ENCODE measurements at places on chromosomes 11 and 22.

- DNase-seq: no peak
These were observed 147.5 kb upstream of the B3GAT1 start for GRCh38 chr11:134559602-134559962.

DNA sequence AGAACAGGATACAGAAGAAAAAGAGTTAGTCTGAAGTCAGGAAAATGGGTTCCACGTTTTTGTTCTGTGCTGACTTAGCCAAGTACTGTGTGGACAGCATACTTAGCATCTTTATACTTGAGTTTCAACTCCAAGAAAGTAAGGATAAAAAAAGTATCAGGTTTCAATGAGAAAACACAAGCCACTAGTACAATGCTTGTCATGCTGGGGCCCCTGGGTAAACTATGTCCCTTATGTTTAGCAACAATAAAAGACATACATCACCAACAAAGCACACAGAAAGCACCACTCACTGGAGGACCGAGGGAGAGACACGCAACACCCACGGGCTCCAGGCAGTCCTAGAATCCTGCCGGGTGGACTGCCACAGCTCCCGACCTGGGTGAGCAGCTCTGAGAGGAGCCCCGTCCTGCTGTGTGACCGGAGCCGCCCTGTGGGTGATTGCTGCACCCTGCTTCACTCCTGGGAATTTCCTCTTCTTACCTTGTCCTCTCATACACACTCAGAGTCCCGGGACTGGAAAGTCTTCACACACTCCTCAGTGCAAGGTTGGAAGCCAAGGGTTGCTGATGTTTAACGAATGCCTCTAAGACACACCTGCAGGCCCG is 890.5 kb downstream of the BRD1 start:
- DNase-seq: no peak

DNA sequence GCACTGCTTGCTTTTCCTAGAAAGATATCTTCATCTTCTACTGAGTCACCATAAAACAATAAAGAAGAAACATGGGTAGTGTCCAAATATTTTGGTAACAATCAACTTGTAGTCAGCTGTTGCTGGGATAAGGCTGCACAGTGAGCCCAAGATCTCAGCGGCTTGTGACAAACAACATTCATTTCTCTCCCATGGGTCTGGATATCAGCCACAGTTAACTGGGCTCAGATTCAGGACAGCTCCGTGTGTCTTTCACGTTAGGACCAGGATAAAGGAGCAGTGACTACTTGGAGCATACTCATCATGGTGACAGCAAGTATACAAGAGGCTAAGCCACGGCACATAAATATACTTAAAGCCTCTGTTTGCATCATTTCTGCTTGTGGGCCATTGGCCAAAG is 27.9 kb upstream of the GRK3 start:
- DNase-seq: no peak

DNA sequence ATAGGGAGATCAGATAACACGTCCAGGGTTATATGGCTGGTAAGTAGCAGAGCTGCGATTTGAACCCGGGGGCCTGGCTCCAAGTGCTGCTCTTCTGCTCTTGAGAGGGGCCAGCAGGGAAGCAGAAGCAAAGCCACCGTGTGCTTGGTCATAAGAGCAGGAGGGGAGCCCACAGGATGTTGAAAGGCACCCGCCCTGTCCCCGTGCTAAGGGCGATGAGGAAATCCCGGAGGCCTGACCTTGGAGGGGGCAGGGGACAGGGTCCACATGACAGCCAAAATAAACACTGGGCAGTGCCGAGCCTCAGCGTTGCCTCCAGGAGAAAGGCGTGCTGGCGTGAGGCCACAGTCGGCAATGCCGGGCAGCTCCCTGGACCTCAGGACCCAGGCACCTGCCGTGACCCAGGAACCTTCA is 28.8 kb downstream of the TOM1 start:
- DNase-seq: no peak

GRCh38 chr11:13249992-13250391 is 27.6 kb upstream of the BMAL1 start:
- DNase-seq: no peak

GRCh38 chr11:131681920-131682319 is 311.5 kb downstream of the NTM start:
- no peak for DNase-seq

- DNase-seq: no peak
These were observed 35.6 kb upstream of the CACNG2 start for GRCh38 chr22:36739185-36739584.

DNA sequence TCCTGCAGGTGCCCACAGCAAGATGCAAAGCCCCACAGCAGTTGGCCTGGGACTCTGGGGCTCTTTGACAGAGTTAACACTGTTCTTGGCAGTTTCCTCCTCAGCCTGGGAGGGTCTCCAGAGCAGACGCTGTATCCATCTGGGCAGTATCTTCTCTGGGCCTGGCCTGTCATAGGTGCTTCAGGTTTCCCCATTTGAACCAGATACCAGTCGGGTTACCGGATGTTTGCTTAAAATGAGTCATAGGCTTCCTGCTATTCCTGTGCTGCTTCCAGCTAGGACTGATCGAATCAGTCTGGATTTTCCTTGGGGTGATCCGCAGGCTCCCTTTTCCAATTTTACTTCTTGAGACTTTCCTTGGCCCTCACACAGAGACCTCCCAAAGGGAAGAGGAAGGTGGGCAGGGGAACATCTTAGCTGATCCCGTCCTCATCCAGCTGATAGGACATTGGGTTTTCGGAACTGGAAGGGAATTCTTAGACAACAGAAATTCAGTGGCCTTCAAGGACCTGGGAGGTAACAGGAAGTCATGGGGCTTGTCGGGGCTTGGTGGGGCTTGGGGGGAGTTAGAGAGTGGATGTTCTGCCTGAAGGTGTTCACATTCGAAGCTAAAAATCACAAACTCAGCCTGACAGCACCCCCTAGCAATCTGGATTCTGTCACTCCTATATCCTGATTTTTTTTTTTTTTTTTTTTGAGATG is 2.4 kb upstream of the RANGAP1 start:
- no peak for DNase-seq

GRCh38 chr11:122115524-122116379 is at the start of gene BLID:
Gene BLID (minus strand): TSS chr11:122116215. CDS start chr11:122115922, 293 bp downstream.
- no peak for DNase-seq
